ENCODE measurements at places on chromosomes 7 and 10. TPM values are rescaled to one million over a fixed set of nuclear protein-coding genes. Genes with fewer than 3 reads are reported as not detected.

Gene TEX36
- total RNA-seq: not detected

Gene ATP6V1F
- 130 TPM for total RNA-seq

Gene LBX1
- total RNA-seq: not detected

Gene LRRC17
- 455 TPM for total RNA-seq

Gene PPP1R3C
- 17.3 TPM for total RNA-seq

Gene AKR1D1
- total RNA-seq: not detected

Gene MYO1G
- total RNA-seq: 0.13 TPM

Gene ACHE
- total RNA-seq: 1.7 TPM

Gene STRIP2
- 3.4 TPM for total RNA-seq

Gene CTTNBP2
- total RNA-seq: 7.6 TPM

Gene TCTN3
- 29.5 TPM for total RNA-seq

Gene NAT16
- not detected for total RNA-seq

All from epithelial cell of alveolus of lung (primary cell).